SK-N-SH (cell line): ENCODE measurements at places on chromosomes 11 and 22. TPM values are rescaled to one million over a fixed set of nuclear protein-coding genes. Genes with fewer than 3 reads are reported as not detected.

HOATZ gene
- 4.4 and 4.9 TPM in 2 replicates for polyA plus RNA-seq

GRAP2 gene
- polyA plus RNA-seq, result 0.13 and 0.15 TPM in 2 replicates

OR5B21 gene
- polyA plus RNA-seq, result not detected in 2 replicates

ADM2 gene
- polyA plus RNA-seq, result 0.49 and 0.61 TPM in 2 replicates

IL17REL gene
- not detected in 2 replicates for polyA plus RNA-seq

TMEM184B gene
- polyA plus RNA-seq, result 17.4 and 25.3 TPM in 2 replicates

XKR3 gene
- polyA plus RNA-seq, result not detected in 2 replicates

OR6A2 gene
- not detected in 2 replicates for polyA plus RNA-seq

TIMM10B gene
- polyA plus RNA-seq, result 26.2 and 33.1 TPM in 2 replicates

NCAM1 gene
- 19.4 and 20.7 TPM in 2 replicates for polyA plus RNA-seq

PDGFB gene
- 0.19 and 0.44 TPM in 2 replicates for polyA plus RNA-seq

C11orf42 gene
- not detected in 2 replicates for polyA plus RNA-seq

MMP13 gene
- polyA plus RNA-seq, result 0.12 and 0.15 TPM in 2 replicates
